ENCODE measurements at places on chromosomes 7 and 10.

DNA sequence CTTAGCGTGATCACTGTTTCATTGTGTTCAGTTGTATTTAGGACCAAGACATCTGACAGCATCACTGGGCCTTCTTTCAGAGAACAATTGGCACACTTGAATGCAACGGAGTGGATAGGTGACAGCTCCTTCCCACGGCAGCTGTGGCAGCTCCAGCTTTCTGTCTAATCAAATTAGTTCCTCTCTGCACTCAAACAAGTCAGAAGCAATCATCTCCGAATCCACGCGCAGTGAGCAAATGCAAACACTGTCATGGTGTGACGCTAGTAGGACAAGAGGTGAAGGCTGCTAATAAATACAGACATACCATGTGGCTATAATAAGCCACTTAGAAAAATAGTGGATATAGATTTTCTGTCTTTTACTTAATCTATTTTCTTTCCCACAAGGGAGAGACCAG is 542.4 kb downstream of the ACTR3B start:
- no peak for DNase-seq

DNA sequence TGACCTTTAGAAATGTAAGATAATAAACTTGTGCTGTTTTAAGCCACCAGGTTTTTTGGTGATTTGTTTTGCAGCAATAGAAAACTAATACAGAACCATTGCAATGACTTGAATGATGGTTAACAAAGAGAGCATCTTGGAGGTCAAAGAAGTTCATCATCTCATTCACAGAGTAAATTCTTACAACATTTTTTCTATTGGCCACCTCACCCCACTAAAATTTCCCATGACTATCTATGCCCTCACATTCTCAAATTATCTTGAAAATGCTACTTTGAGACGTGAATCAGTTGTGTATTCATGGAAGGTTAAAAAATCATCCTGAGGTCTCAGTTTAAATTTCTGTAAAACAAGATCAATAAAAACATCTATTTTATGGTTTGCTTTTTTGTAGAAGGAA is 754.2 kb downstream of the SORCS1 start:
- DNase-seq = no peak

- peak; percentile 42 for DNase-seq
Observed at GRCh38 chr7:107167483-107168232, 1.1 kb upstream of the HBP1 start.

GRCh38 chr7:116598861-116599260 is 73.1 kb upstream of the MET start:
- no peak for DNase-seq

DNA sequence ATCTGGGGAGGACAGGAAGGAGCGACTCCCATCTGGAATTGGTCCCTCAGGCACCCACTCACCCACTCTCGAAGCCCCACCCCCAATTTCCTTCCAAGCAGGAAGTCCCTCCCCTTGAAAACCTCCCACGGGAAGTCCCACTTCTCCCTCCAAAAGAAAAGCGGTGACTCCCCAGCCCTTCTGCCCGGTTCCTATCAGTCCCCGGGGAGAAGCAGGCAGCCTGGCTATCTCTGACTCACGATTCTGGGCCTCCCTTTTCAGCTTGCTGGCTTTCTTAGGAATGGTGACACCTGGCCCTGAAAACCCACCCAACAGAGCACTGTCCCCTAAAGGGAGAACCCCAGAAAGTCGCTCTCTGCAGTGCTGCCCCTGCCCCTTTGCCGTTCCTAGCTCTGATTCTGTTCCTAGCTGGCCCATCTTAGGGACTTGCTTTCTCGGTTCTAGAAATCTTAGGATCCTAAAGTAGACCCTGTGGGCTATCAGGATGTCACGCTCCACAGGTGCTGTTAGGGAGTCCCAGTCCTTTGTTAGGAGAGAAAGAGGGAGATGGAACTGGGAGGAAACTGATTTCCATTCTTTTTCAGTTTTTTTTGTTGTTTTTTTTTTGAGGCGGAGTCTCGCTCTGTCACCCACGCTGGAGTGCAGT is 6.0 kb downstream of the TSC22D4 start:
- DNase-seq = no peak

GRCh38 chr10:128013626-128014025 is 106.7 kb downstream of the PTPRE start:
- DNase-seq = no peak

DNA sequence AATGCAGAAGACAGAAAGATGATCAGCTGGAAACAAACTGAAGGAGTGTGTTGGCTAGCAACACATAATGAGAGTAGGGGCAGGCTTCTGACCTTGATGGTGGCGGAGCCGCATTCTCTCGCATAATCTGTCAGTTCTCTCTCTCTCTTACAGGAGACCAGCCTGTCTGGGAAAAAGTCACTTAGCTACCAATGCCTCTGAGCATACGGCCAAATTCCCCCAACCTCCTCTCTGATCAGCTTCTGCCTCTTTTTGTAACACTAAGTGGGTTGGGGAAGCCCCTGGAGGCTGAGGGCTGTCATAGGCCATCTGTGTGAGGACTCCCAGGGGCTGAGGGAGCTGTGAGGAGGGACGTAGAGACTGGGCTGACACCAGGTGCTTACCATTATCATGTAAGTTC is 104.6 kb downstream of the HIPK2 start:
- DNase-seq = peak; percentile 53

DNA sequence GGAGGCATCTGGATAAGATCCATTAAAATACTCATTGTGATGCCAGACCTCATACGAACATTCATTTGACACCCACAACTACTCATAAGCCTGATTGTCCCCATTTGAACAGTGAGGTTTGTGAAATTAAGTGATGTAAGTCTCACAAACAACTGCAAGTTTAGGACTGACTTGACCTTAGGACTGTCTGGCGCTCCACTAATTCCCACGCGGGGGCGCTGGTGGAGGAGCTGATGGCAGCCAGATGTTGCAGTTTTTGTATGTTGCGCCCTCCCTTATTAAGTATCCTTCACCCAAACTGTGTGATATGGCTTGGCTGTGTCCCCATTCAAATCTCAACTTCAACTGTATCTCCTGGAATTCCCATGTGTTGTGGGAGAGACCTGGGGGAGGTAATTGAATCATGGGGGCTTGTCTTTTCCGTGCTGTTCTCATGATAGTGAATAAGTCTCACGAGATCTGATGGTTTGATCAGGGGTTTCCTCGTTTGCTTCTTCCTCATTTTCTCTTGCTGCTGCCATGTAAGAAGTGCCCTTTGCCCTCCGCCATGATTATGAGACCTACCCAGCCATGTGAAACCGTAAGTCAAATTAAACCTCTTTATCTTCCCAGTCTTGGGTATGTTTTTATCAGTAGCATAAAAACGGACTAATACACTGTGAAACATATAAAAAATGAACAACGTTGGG is 20.3 kb upstream of the TIAL1 start:
- DNase-seq = no peak

- no peak for DNase-seq
Observed at GRCh38 chr10:89263531-89263930, 12.0 kb upstream of the LIPA start.

DNA sequence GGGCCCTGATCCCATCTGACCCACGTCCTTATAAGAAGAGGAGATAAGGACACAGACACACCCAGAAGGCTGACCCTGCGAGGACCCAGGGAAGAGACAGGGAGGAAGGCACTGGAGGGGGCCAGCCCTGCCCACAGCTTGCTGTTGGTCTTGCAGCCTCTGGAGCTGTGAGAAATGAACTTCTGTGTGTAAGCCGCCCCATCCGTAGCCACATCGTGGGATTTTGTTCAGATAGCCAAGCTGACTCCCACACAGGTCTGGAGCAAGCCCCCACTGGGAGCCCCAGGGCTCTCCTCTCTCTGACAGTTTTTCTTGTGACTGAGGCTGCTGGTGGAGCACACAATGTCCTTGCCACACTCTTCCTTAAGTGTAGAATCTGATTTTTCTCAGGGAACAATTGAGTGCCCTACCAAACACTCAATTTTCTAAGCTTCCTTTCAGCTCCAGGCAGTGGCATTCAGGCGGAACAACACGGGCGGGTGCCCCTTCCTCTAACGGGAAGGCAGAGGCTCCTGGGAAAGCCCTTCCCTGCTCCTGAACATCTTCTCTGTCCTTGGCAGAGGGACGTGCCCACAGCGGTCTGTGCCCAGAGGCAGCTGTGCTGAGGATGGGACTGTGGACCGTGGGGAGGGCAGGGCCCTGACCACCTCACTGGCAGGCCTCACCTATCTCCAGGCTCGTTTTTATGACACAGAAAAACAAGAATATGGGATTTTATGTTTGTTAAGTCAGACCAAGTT is 160.6 kb upstream of the SHH start:
- DNase-seq = no peak

GRCh38 chr10:130396044-130396443 is 259.9 kb downstream of the GLRX3 start:
- DNase-seq = no peak

GRCh38 chr7:134584290-134584689 is 35.4 kb downstream of the AKR1B15 start:
- DNase-seq = no peak

DNA sequence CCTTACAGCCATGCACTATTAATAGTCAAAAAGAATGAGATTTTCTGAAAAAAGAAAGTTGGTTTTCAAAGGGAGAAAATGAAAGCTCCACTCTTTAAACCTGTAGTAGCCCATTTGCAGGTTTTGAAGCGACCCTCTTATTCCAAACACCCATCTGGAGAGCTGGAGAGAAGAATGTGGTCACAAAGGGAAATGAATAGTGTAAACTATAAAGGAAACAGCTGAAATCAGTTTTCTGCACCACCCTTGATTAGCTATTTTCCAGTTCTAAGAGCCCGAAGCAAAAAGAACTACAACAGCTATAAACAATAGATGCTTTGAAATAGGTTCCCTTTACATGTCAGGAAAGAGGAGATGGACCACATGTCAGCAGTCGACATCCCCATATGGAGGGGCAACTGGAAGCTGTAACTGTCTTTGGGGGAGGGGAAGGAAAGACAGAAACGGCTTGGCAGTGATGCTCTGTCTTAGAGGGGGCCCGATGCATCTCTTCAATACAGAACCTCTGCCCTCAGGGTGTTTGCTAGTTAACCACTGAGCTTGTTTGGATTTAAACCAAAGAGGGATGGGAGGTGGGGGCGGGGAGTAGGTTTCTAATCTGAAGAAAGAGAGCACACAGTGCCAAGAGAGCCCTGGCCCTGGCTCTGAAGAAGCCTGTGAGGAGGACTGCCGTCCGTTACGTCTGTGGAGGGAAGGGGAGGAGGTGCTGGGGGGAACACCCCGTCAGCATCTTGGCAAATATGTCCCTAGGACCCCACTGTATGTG is 55.3 kb downstream of the CPVL start:
- DNase-seq = no peak

DNA sequence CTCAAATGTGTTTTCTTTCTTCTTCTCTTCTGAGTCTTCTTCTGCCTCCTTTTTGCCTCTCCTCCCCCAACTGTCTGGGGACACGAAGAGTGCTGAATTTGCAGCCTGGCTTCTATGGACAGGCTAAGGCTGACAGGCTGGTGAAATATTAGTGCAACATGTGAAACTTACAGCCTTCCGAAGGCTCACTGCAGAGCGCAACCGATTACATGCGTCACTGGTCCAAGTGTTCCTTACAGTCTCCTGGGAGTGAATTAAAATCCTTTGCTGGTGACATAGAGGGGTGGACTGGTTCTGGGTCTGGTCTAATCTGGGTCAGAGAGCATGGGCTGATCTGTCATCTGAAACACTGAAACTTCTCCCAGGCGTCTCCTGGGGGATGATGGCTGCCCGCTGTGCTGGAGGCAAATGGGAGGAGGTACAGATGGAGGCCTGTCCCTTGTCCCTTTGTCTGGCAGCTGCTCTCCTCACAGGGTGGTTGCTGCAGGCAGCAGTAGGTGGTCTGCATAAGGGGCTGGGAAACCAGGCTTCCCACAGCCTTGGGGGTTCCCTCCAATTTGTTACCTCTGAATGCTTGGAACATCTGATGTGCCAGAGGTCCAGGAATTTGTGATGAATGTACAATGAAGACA is 143.8 kb upstream of the BMPER start:
- no peak for DNase-seq

GRCh38 chr7:154475864-154476263 is 423.7 kb downstream of the DPP6 start:
- DNase-seq = no peak

DNA sequence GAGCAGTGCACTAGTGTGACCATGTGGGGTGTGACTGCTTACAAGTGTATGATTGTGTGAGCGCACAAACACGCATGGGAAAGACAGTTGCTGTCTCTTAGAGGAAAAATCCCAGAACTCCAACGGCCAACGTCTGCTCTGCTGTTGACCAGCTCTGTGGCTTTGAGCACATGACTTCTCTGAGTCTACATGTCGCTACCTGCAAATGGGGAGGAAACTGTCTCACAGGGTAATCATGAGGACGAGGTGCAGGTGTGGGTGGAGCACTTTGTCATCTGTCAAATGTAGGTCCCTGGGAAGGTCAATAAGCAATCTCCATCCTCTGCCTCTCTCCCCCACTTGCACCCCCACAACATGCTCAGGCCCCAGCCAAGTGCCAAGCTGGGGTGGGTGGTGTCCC is 31.2 kb upstream of the TLX1 start:
- no peak for DNase-seq

DNA sequence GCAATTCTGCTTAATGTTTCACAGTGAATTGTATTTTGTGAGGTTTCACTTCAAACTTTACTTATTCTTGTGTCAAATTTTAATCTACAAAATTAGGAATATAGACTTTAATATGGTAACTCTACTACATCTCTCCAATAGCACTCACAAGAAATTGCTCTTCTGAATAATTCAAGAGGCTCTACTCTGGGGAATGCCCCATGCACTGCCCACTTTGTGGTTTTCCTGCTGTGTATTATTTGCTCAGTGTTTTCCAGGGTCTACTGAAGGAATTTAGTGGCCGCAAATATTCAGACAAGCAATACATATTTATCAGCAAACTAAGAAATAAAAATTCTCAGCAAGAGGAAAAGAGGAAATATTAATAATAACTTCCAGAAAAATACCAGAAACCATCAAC is 611.4 kb downstream of the TNS3 start:
- no peak for DNase-seq

- peak; percentile 49 for DNase-seq
Observed at GRCh38 chr7:50304129-50304910, at the start of gene IKZF1. Gene IKZF1 (plus strand): TSS chr7:50304716. CDS start chr7:50319062, 14,346 bp downstream.

GRCh38 chr10:62853710-62854109 is 37.5 kb upstream of the EGR2 start:
- DNase-seq = no peak

GRCh38 chr7:111510584-111511378 is 51.5 kb downstream of the IMMP2L start:
- DNase-seq = no peak

DNA sequence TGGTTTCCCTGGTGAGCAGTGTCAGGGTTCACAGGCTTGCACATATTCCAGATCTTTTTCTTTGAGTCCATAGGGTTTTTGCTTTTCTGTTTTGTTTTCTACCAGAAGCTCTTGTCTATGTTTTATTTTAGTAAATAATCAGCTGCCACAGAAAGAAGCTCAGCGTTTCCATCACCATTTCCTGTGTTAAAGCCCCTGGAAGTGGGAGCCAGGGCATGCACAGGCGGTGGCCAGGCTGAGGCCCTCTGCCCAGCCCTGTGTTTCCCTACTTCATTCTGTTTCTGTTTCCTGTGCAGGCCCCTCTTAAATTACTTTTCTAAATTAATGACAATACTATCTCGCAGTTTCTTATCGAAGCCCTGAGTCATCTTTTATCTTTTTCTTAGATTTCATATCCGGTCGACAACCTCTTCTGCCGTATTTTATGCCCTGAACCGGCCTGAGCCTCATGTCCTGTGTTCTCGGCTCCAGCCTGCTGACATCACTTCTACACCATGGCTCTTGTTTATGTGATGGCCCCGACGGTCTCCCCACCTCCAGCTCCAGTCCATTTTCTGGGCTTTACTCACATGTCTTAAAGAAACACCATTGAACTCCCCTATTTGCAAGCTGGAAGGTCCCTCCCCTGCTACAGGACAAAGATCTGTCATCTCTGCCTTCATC is 442.2 kb downstream of the TCERG1L start:
- DNase-seq = no peak
